Activated CD4-positive, alpha-beta T cell treated with anti-CD3 and anti-CD28 coated beads, Interleukin-2, amount 50 U/mL, for 16 hours (primary cell): ENCODE measurements at places on chromosomes 7 and 10.

DNA sequence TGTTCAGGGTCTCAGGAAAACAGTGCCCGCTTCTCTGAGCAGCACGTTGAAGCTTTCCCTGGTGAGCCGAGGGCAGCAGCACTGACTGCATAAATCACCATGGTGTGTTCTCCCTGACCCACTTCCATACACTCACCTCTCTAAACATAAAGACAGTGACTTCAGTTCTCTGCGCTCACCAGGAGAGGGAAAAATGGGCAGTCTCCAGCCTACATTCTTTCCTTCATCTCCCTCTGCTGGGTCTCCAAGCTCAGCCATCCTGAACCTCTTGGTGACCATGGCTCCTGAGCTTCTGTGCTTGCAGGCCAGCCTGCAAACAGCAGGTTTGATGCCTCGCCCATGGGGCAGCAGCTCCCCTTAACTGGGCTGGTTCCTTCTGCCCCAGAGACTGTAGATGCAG, 236.6 kb upstream of the ZNF32 start:
- no peak for DNase-seq

GRCh38 chr10:11322698-11323097, 288.8 kb downstream of the USP6NL start:
- no peak for DNase-seq

DNA sequence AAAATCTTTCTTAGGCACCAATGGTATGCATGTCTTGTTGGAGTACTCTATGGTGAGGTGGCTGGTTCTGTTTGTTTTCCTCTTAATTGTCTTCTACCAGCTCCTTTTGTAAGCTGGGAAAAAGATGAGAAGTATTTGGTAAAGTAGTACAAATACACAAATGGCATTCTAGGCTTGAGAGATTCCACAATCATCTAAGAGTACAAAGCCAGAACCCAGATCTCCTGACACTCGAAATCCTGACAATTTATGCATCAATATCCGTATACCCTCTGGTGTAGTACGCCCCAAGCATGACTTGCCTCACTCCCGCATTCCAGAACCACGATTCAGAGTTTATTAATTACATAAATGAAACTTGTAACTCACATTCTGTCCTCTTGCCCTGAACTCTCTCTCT, 43.5 kb downstream of the CDCA7L start:
- DNase-seq: no peak

DNA sequence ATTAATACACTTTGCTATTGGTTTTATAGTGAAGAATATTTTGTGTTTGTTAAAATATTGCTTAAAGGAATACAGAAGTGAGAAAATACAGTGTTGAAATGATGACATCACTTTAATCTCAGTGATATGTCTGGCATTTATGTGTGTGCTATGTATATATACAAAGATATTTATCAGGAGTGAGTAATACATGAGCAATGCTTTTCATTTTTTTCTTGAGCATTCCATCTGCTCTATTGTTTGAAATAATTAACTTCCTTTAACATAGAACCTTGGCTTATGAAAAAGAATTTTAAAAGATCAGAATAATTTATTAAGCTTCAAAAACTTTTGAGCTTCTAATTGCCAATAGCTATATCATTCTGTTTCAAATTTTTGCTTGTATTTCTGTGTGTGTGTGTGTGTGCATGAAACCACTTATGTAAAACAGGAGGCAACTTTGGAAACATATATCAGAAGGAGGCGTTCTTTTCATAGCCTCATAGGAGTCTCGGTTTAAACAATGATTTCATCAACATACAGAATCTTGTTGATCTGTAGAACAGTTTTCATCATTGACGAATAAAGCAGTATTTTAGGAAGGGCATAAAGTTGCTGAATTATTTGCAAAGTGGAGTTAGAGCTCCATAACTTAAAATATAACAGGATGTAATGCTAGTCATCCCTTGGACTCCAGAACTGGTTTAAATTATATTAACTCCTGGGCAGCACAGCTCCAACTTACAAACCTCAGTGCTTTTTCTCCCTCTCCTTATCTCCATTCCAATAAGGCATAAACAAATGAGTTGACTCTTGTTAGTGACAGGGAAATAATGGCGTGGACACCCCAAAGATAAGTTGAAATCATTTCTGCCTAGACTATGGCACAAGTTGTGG, 228.4 kb upstream of the DGKB start:
- no peak for DNase-seq

DNA sequence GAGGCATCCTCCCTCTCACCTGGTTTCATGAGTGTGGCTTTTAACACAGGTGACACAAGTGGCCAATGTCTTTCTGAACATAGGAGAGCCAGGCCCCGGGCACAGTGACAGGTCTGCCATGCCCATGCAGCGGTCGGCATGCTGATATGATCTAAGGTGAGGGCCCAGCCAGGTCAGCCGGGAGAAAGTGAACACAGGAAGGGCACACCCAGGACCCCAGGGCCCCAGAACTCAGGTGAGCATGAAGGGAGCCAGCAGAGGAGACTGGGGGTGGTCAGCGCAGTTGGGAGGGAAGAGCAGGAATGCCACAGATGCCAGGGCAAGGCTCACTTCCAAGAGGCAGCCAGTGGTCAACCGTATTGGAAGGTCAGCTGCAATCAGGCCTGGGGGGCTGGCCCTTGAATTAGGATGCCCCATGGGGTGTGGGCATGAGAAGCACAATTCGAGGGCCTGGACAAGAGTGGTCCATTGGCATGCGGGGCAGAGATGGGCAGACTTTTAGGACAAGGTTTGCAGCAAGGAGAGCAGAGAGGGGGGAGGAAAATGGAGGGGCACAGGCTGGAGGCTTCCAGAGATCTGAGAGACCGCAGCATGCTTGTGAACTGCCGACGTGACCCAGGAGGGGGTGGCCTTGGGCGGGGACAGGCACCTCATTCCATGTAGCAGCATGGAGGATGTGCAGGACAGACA, 3.9 kb upstream of the INPP5A start:
- DNase-seq: no peak

GRCh38 chr7:156184164-156184563, 371.9 kb upstream of the SHH start:
- no peak for DNase-seq

- no peak for DNase-seq
These were observed 6.1 kb downstream of the DBF4 start for GRCh38 chr7:87882151-87882937.

DNA sequence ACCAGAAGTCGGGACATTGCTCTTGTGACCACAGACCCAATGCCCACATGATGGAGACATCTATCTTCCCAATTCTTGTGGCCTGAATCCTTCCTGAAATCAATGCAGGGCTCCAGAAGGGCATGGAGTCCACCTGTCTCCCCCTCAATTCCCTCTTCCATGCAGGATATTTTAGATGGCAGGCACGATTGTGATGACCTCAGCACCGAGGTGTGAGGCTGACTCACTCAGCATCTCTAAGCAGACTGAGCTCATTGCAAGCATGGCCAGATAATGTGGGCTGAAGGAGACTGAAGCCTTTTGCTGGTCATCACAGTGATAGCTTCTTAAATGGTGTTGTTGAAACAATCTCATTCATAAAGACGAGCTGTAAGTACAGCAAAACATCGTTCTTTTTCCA, 374.9 kb upstream of the PODXL start:
- DNase-seq: no peak
